ENCODE measurements at places on chromosomes 4 and X.

DNA sequence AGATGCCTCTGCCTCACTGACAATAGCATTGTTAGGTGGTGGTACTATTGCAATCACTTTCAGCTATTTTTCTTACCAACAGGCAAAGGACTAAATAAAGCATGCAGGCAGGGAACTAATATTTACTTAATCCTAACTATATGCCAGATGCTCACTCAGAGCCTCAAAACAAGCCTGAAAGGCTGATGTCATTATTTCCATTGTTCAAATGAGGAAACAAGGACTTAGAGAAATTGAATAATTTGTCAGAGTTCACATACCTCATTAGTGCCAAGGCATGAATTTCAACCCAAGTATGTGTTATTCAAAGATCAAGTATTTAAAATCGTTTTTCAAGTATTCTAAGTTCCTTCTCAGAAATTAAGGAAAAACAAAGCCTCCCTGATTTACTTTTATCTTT is 374.9 kb upstream of the TECRL start:
- no peak for DNase-seq

- DNase-seq, result no peak
Measured at GRCh38 chr4:85818700-85819099, 343.8 kb downstream of the ARHGAP24 start.

GRCh38 chr4:184007891-184008290 is 102.8 kb downstream of the STOX2 start:
- no peak for DNase-seq

- no peak for DNase-seq
Measured at GRCh38 chrX:51461053-51462044, 35.0 kb downstream of the NUDT11 start.

- no peak for DNase-seq
Measured at GRCh38 chr4:12926189-12927066, 557.7 kb downstream of the RAB28 start.

Measured in NCI-H2171 (cell line).